Cardiac septum (tissue), 1 donor: ENCODE measurements at places on chromosomes 12 and 14. TPM values are rescaled to one million over a fixed set of nuclear protein-coding genes. Genes with fewer than 3 reads are reported as not detected.

DNA sequence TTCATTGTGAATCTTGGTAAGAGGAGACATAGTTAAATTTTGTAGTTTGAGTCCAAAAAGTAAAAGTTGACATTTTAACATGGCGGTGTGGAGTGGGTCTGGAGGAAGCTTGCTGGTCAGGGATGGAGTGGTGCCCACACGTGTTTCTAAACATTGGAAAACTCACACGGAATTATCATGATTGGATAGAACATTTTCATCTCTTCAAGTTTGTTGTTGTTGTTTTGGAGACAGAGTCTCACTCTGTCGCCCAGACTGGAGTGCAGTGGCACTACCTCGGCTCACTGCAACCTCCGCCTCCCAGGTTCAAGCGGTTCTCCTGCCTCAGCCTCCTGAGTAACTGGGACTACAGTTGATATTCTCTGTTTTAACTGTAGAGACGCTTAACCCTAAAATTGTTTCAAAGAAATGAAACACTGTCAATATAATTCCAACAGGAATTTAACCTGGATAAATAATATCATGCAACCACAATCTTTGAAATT, 502 bp upstream of the MBIP start:
- DNase-seq, result no peak

DNA sequence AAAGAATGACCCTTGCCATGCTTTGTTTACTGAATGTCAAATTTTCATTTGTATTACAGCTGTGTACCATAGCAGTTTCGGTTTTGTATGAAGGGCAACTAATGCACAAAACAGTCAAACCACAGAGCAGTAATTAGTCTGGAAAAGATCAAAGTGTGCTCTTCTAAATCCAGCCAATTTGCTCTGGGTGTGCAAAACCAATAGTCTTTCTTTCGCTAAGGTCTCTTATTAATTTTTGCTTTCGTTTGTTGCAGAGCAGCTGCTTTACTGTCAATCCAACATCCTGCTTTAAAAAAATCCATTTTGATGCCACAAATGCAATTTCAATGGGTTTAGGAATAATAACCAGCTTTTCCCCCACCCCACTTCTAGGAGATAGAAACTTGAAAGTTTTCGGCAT, 114.2 kb downstream of the BRMS1L start:
- no peak for DNase-seq

- no peak for DNase-seq
These were observed 991.2 kb downstream of the VRK1 start for GRCh38 chr14:97788364-97788763.

GRCh38 chr14:96889091-96889490, 91.9 kb downstream of the VRK1 start:
- DNase-seq, result no peak

- peak; percentile 85 for DNase-seq
These were observed 2.2 kb downstream of the SCARB1 start for GRCh38 chr12:124861492-124861891.

DNA sequence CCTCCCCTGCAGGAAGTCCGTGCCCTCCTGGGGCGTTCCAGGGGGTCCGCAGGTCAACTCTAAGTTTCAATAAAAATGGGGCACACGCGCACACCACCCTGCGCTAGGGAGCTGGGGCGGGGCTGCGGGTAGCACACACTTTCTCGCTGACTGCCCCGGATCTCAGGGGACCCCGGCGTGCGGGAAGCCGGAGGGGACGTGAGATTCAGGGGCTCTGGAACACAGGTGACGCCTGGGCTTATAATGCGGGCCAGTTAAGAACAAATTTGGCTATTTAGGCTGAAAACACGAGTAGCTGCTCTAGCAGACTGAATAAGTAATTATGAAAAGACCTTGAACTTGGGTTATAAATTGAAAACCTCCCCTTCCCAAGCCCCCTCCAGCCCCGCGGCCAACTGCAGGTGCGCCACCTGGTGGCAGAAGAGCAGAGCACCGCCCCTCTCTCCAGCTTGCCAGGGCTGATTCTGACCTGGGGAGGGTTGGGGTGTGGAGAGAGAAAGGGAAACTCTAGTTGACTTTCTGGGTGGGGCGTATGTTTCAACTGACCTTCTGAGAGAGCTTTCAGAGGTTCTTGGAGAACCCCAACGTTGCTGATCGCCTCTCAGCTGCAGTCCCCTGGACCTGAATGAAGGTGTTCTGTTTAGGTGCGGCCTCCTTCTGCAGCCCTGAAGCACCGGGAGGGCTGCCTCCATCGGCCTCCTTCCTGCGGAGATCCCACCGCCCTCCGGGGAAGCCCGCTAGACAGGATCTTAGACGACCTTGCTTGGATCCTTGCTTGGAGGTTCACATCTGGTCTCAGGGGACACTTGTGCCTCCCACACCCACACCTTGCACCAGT, 118.4 kb upstream of the EVL start:
- DNase-seq, result no peak

GRCh38 chr14:77882098-77882497, 82.2 kb downstream of the ADCK1 start:
- DNase-seq, result no peak

- no peak for DNase-seq
These were observed 3.2 kb upstream of the DIO3 start for GRCh38 chr14:101557811-101558738.

DNA sequence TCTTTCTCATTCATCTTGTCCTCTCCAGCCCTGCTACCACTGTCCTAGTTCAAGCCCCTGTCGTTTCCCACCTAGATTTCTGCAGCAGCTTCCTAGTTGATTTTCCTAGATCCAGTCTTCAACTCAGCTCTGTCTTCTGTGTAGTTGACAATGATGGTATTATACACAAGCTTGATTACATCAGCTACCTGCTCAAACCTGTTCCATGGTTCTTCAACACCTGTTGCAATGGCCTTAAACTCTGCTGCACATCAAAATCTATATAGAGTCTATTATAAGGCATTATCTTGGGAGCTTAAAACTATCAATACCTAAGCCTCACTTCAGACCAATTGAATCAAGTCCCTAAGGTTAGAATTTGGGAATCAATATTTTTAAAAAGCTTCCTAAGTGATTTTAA, 71.7 kb upstream of the PELI2 start:
- DNase-seq, result no peak

The COL2A1 gene
- 0.13 TPM for total RNA-seq

The LRTM2 gene
- total RNA-seq, result not detected

The REP15 gene
- 3.6 TPM for total RNA-seq

The NKX2-1 gene
- not detected for total RNA-seq
